Smooth muscle cell of the brain vasculature (primary cell): ENCODE measurements at places on chromosomes 5 and 9.

- peak; percentile 33 for DNase-seq
These were observed 1.8 kb downstream of the POU4F3 start for GRCh38 chr5:146340260-146341081.

- DNase-seq, result no peak
These were observed 452.8 kb downstream of the ENC1 start for GRCh38 chr5:74187757-74188156.

DNA sequence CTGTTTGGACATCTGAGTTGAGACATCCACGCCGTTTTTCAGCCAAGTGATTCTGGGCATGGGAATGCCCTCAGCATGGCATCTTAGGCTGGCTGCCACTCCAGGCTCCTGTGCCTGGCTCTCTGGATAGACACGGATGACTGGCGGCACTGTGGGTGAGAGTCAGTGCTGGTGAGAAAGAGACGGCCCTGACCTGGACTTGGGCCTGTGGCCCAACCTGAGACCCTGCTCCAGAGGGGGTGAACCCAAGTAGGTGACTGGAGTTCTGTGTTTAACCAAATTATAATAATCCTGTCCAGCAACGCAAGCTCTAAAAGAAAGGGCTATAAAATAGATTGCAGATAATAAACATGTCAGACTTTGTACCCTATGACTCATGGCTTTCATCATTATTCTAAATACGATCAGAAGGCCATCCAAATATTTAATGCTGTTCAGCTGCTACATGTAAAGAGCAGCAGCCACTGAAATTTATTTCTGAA, 173.9 kb downstream of the HSPA4 start:
- no peak for DNase-seq

DNA sequence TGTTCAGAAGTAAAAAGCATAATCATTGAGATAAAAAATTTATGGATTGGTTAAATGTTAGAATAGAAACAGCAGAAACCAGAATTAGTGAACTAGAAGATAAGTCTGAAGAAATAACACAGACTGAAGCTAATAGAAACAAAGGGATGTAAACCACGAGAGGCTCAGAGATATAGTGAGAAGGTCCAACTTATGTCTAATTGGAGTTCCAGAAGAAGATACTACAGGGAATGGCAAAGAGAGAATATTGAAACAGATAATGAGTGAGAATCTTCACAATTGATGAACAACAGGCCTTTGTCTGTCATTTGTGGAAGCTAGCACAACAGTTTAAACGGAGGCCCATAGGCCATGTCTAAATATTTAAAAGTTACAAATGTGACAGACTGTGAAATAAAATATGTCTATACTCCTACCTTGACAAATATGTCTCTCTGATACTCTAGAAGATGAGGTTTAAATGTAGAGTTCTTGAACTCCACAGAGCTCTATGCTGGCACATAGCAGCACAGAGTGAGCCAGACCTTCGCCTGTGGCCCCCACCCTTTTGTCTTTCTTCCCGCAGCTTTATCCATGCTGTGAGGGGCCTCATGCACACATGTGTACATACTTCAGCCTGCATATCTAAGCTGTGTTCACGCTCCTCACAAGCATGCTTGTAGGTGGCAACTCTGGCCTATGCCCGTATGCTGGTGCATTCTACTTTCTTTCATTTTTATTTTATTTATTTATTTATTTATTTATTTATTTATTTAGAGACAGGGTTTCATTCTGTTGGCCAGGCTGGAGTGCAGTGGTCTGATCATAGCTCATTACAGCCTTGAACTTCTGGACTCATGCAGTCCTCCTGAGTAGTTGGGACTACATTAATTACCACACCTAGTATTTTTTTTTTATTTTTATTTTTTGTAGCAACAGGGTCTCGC, 45.0 kb upstream of the ABL1 start:
- DNase-seq, result no peak

DNA sequence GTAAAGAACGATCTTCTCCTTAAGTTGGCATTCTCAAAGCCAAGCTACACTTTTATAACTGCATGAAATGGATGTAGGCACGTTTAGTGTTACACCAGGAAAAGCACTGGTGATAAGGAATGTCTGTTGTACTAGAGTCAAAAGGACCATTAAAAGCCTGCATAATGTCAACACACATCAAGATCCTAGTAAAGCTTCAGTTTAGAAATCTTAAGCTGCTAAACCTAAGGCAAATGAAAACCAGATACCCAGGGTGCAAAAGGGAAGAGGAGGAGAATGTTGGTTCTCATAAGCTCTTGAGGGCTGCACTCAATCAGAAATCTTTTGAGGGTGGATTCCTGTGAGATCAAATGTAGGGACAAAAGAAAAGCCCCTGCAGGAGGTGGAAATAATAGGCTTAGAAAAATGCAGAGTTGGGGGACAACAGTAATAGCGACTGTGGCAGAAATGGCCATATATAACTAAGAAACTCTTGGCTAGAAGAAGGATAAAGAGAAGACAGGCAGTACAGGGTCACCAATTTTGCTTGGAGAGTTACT, 148.2 kb downstream of the FBXL17 start:
- no peak for DNase-seq

- DNase-seq, result no peak
These were observed 186.4 kb downstream of the SLIT3 start for GRCh38 chr5:169114466-169115065.

DNA sequence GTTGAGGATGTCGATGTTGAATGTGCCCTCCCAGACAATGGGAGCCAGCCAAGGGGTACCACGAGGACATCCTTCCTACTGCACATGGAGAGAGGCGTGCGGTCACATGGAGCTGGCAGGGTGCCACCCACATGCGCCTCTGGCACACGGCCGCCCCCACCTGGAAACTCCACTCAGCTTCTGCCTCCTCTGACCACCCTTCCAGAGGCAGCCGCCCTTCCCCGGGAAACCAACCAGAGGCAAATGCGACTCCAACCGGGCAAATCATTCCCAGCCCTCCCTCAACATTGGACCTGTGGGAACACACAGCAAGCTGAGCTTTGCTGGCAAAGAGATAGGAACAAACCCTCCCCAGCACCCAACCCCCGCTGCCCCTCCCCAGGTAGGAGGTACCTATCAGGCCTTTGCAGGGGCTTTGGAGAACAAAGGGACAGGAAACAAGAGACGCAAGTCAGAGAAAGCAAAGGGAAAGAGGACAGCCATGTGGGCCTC, 17.5 kb downstream of the ABO start:
- no peak for DNase-seq

GRCh38 chr5:172713113-172713808, 57.7 kb downstream of the DUSP1 start:
- no peak for DNase-seq

GRCh38 chr5:167798448-167798847, 493.0 kb upstream of the WWC1 start:
- no peak for DNase-seq

GRCh38 chr5:173025651-173026050, 30.5 kb upstream of the CREBRF start:
- no peak for DNase-seq

DNA sequence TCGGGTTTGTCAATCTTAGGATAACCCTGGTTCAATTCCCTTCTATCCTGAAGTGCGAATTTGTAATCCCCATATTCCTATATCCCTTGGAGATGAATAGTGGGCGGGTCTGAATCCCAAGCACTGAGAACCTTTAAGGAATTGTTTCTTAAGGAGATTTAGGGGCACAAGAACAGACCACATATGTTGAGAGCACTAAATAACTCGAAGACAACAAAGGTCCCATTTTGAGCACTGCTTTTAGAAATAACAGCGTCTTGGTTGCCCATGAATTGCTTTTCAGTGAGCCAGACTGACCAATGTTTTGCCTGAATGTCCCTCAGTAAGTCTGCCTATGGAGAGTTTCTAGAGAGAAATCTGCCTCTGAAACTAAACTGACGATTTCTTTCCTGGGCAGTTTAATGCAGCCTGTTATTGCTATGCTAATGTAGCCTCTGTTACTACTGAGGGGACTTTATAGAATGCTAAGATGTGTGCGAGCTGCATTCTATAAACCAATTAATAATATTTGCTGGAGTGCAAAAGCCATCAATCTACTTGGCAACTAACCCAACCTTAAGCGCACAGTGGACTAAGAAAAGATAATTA, 445.0 kb upstream of the DMAC1 start:
- no peak for DNase-seq

DNA sequence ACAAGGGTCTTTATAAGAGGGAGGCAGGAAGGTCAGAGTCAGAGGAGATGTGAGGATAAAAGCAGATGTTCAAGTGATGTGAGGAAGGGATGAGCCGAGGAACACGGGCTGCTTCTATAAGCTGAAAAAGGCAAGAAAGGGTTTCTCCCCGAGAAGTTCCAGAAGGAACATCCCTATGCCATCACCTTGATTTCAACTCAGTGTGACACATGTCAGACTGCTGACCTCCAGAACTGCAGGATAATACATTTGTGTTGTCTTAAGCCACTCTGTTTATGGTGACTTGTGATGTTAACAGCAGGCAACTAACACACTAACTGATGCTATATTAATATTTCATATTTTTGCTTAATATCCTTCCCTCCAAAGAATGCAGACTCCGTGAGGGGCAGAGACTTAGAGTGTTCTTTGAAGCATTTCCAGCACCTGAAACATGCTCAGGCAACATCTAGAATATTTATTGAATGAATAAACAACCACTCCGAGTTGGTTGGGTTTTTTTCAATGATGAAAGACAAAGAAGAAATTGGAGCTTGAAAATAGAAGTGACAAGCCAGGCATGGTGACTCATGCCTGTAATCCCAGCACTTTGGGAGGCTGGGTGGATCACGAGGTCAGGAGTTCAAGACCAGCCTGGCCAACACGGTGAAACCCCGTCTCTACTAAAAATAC, 77.6 kb upstream of the ADRA1B start:
- DNase-seq, result no peak
